ENCODE measurements at places on chromosomes 6 and 20. TPM values are rescaled to one million over a fixed set of nuclear protein-coding genes. Genes with fewer than 3 reads are reported as not detected.

Gene SRXN1
- 21.2 TPM for total RNA-seq

Gene VGLL2
- total RNA-seq, result not detected

Gene SLC18B1
- total RNA-seq, result 2.1 TPM

Gene ZSCAN31
- total RNA-seq, result 16.8 TPM

Gene PTGIS
- 209 TPM for total RNA-seq

All from smooth muscle cell of the coronary artery (primary cell).